ENCODE measurements at places on chromosomes 7 and 10. TPM values are rescaled to one million over a fixed set of nuclear protein-coding genes. Genes with fewer than 3 reads are reported as not detected.

GRCh38 chr7:140568021-140568813, 72.4 kb downstream of the DENND2A start:
- peaks cover 2% of the 10 kb centered on the region for H3K4me1 ChIP-seq
- peaks cover 3% of the 10 kb centered on the region for H3K27me3 ChIP-seq
- H3K27ac ChIP-seq = no peak overlapping the region
- H3K4me3 ChIP-seq = no peak overlapping the region
- no peaks in the 10 kb centered on the region for H3K36me3 ChIP-seq
- no peak for DNase-seq

- H3K36me3 ChIP-seq = peaks cover 3% of the 10 kb centered on the region
- H3K27ac ChIP-seq = no peak overlapping the region
- H3K27me3 ChIP-seq = peaks cover 40% of the 10 kb centered on the region
- H3K4me3 ChIP-seq = no peak overlapping the region
- no peak for DNase-seq
These were observed 2.6 kb downstream of the CAMK2B start for GRCh38 chr7:44322631-44323363.

- peak overlapping the region; percentile 98 for H3K4me3 ChIP-seq
These were observed 1.2 kb downstream of the RSBN1L start for GRCh38 chr7:77697535-77697831.

- no peaks in the 10 kb centered on the region for H3K36me3 ChIP-seq
- H3K4me1 ChIP-seq = no peaks in the 10 kb centered on the region
- no peak for DNase-seq
- H3K27me3 ChIP-seq = no peaks in the 10 kb centered on the region
These were observed 288.0 kb upstream of the ANKRD30A start for GRCh38 chr10:36837416-36837815.

DNA sequence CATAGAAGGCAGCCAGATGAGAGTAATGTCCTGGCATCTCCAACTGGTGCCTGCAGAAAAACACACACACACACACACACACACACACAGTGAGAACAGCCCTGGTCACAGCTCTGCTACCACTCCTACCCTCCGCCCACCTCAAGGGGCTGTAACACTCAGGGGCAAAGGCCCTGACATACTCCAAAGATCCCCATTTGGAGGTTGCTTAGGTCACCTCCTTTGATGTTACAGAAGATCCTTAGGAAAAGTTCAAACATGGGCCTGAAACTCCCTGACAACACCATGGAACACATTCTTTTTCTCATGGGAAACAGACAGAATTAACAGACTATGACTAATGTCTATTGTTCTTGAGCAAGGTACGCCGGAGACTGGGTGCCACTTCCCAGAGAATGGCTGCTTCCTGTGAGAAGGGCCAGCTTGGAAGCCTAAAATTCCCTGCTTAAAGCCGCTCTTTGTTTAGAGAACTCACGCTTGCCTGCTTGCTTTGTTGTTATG, 27.7 kb downstream of the DENND11 start:
- H3K36me3 ChIP-seq = peaks cover 6% of the 10 kb centered on the region
- no peaks in the 10 kb centered on the region for H3K27me3 ChIP-seq
- H3K4me3 ChIP-seq = no peak overlapping the region
- DNase-seq = no peak
- peaks cover 27% of the 10 kb centered on the region for H3K4me1 ChIP-seq
- no peak overlapping the region for H3K27ac ChIP-seq

GRCh38 chr7:148177972-148178371, 412.6 kb upstream of the C7orf33 start:
- no peaks in the 10 kb centered on the region for H3K27me3 ChIP-seq
- no peak for DNase-seq
- no peak overlapping the region for H3K27ac ChIP-seq
- H3K4me3 ChIP-seq = no peak overlapping the region
- H3K4me1 ChIP-seq = no peaks in the 10 kb centered on the region

GRCh38 chr7:552868-553635, 33.4 kb upstream of the PDGFA start:
- H3K27ac ChIP-seq = no peak overlapping the region
- peaks cover 2% of the 10 kb centered on the region for H3K36me3 ChIP-seq
- DNase-seq = no peak
- H3K4me3 ChIP-seq = no peak overlapping the region

DNA sequence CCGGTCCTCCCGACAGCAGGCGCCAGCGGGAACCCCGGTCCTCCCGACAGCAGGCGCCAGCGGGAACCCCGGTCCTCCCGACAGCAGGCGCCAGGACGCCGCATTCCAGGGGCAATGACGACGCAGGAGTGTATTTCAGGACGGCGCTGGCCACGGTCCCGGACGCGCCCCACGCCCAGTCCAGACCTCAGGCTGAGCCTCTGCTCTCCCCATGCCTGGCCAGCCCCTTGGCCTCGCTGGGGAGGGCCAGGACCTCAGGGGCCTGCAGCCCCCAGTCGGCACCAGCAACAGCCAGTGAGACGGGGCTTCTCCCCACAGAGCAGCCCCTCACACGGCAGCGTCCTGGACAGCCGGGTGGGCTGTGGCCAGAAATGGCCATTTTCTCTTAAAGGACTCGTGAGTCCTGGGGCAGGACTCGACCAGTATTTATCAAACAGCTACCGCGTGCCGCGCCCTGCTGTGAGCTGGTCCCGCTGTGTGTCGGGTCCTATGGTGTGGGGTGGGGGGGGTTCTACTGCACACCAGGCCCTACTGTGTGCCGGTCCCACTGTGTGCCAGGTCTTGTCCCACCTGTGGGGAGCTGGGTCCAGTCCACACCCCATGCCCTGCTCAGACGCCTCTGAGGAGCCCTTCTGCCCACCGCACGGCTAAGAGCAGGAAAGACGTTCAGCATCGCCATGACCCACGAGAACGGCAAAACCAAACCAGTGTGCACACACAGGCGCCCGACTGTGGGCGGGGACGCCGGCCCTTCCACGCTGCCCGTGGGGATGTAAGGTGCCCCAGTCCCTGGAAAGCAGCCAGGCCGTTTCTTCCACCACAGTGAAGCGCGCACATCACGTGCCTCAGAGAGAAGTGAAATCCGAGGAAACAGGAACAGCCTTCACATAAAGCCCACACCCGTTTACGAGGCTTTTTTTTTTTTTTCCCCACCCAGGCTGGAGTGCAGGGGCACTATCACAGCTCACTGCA, 33.3 kb downstream of the GET4 start:
- H3K36me3 ChIP-seq = no peaks in the 10 kb centered on the region
- no peak overlapping the region for H3K27ac ChIP-seq
- DNase-seq = no peak
- H3K4me1 ChIP-seq = peaks cover 8% of the 10 kb centered on the region

DNA sequence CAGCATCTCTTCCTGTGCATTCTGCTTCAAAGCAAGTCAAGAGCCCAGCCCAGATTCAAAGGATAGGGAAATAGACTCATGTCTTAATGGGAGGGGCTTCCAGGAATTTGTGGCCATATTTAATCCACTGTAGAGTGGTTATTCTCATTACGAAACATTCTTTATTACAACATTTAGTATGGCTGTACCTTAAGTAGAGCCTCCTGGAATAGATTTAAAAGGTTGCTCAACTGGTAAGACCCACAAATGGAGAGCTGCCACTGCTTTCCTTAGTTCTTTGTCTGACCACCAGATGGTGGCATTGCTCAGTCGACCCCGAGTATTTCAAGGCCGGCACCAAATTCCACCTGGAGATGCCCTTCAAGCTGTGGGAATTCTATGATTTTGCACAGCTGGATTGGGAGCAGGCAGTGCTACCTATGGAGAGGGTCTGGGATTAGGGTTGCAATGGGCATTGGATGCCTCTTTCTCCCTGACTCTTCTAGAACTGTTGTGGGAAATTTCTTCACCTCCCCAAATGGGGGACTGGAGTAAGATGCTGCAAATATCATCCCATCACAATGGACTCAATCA, 102.2 kb downstream of the RBM20 start:
- H3K36me3 ChIP-seq = peaks cover 11% of the 10 kb centered on the region
- DNase-seq = peak; percentile 59
- peaks cover 86% of the 10 kb centered on the region for H3K4me1 ChIP-seq
- peak overlapping the region; percentile 79 for H3K4me3 ChIP-seq

DNA sequence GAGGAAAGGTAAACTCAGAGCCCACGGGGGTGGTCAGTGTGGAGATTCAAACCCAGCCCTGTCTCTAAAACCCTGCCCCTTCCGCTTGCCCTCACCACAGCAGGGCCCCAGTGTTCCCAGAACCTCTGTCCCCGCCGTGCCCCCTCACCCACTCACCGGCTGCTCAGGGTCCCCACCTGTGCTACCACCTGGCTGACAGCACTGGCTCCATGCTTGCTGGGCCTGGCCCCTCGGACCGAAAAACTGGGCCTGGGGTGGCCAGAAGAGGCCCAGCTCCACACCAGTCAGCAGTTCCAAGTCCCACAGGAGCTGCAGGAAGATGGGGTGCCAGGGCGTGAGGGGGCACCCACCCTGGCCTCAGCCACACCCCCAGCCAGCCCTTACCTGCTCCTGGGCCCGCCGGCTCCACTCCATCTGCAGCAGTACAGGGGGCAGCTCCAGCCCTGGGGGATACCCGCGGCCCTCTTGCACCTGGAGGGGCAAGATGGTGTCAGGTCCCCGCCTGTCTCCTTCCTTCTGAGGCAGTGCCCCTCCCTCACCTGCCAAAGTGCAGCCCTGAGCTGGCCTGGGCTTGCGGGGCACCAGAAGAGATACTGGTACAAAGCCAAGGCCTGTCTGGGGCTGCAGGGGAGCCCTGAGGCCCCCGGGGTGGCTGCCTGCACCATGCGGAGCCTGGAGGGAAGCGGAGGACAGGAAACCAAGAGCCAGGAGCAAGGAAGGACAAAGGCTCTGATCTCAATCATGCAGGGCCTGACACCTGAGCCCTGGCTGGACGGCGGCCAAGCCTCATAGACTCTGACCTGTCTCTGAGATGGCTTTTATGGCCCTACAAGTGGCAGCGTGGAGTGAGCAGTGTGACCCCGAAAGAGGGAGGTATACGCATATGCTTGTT, 11.7 kb downstream of the ATP6V1F start:
- no peaks in the 10 kb centered on the region for H3K36me3 ChIP-seq
- H3K27ac ChIP-seq = no peak overlapping the region
- DNase-seq = no peak
- peaks cover 10% of the 10 kb centered on the region for H3K27me3 ChIP-seq
- H3K4me3 ChIP-seq = no peak overlapping the region

DNA sequence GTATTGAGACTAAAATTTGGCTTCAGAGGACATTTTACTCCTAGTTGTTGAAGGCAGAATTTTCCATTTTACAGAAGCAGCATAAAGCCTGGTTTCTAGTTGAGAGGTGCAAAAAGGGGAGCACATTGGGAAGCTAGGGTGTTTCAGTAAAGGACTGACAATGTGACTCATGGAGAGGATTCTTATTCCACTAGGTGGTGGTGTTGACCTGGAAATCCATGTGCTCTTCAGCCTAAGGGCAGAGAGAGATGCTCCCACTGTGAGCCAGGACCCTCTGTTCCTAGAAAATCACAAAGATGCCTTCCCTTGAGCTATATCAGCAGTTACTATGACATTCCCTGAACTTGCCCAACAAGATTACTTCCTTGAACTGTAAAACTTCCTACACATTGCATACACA, 687.8 kb downstream of the IPMK start:
- H3K27ac ChIP-seq = no peak overlapping the region
- H3K27me3 ChIP-seq = no peaks in the 10 kb centered on the region
- no peaks in the 10 kb centered on the region for H3K4me1 ChIP-seq
- DNase-seq = no peak

DNA sequence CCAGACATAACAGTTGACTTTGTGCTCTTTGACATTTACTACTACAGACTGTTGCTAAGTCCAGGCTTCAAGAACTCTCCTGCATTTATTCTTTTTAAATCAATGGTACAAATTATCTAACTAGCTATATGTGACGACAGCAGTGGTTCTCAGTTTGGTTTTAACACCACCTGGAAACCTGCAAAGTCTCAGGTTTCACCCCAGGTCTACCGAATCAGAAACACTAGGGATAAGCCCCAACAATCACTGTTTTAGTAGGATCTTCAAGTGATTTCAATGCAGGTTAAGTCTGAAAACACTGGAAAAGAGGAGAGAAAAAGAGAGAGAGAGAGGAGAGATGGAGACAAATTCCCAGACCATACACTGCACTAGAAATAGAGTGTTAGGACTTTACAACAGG, 519.0 kb downstream of the PCDH15 start:
- no peaks in the 10 kb centered on the region for H3K27me3 ChIP-seq
- no peaks in the 10 kb centered on the region for H3K36me3 ChIP-seq
- H3K4me1 ChIP-seq = no peaks in the 10 kb centered on the region
- no peak for DNase-seq

GRCh38 chr7:54782829-54783228, 23.8 kb upstream of the SEC61G start:
- no peak for DNase-seq
- H3K36me3 ChIP-seq = no peaks in the 10 kb centered on the region
- H3K4me3 ChIP-seq = no peak overlapping the region
- H3K4me1 ChIP-seq = no peaks in the 10 kb centered on the region
- peaks cover 23% of the 10 kb centered on the region for H3K27me3 ChIP-seq
- no peak overlapping the region for H3K27ac ChIP-seq

- no peaks in the 10 kb centered on the region for H3K4me1 ChIP-seq
- H3K27ac ChIP-seq = no peak overlapping the region
- no peaks in the 10 kb centered on the region for H3K36me3 ChIP-seq
- H3K4me3 ChIP-seq = no peak overlapping the region
- no peaks in the 10 kb centered on the region for H3K27me3 ChIP-seq
These were observed 349.2 kb downstream of the HGF start for GRCh38 chr7:81420526-81421226.

GRCh38 chr7:41659539-41659938, 43.4 kb downstream of the INHBA start:
- DNase-seq = no peak
- no peaks in the 10 kb centered on the region for H3K4me1 ChIP-seq
- H3K36me3 ChIP-seq = no peaks in the 10 kb centered on the region

GRCh38 chr7:135962802-135963201, 14.4 kb downstream of the MTPN start:
- no peak for DNase-seq
- H3K4me1 ChIP-seq = peaks cover 61% of the 10 kb centered on the region
- no peak overlapping the region for H3K4me3 ChIP-seq
- H3K27ac ChIP-seq = no peak overlapping the region

GRCh38 chr7:108345710-108346336, 110.4 kb downstream of the NRCAM start:
- no peaks in the 10 kb centered on the region for H3K4me1 ChIP-seq
- no peak overlapping the region for H3K4me3 ChIP-seq
- H3K27me3 ChIP-seq = no peaks in the 10 kb centered on the region
- no peaks in the 10 kb centered on the region for H3K36me3 ChIP-seq
- no peak for DNase-seq

- H3K4me1 ChIP-seq = no peaks in the 10 kb centered on the region
- no peak overlapping the region for H3K27ac ChIP-seq
- peaks cover 20% of the 10 kb centered on the region for H3K27me3 ChIP-seq
- no peak for DNase-seq
These were observed 11.3 kb downstream of the GPRIN2 start for GRCh38 chr10:46544989-46545791.

The ADAM12 gene
- total RNA-seq = 0.63 TPM

The PBLD gene
- total RNA-seq = 2.7 TPM

The ZSWIM8 gene
- total RNA-seq = 72.0 TPM

The RNF32 gene
- total RNA-seq = 4.2 TPM

The CH25H gene
- total RNA-seq = 0.56 TPM

The CALHM1 gene
- not detected for total RNA-seq

The MKI67 gene
- 249 TPM for total RNA-seq

The PHF14 gene
- total RNA-seq = 40.1 TPM

The SEMA3A gene
- 0.62 TPM for total RNA-seq

The ELN gene
- total RNA-seq = not detected

All from activated T-cell treated with anti-CD3 and anti-CD28 coated beads, Interleukin-2, amount 50 U/mL, for 72 hours (primary cell).